ENCODE measurements at places on chromosomes 13 and 19. TPM values are rescaled to one million over a fixed set of nuclear protein-coding genes. Genes with fewer than 3 reads are reported as not detected.

The ZNF836 gene
- 7.2 TPM for polyA plus RNA-seq

The SLITRK6 gene
- polyA plus RNA-seq: not detected

The ZNF823 gene
- 1.7 TPM for polyA plus RNA-seq

The HCST gene
- 2,654 TPM for polyA plus RNA-seq

The TMEM255B gene
- polyA plus RNA-seq: not detected

The USHBP1 gene
- not detected for polyA plus RNA-seq

The PLPPR2 gene
- 2.7 TPM for polyA plus RNA-seq

The CYP4F11 gene
- not detected for polyA plus RNA-seq

The KIRREL2 gene
- 0.19 TPM for polyA plus RNA-seq

The PSG7 gene
- not detected for polyA plus RNA-seq

The TEX29 gene
- polyA plus RNA-seq: 1.4 TPM

The GPR108 gene
- 127 TPM for polyA plus RNA-seq

The STK11 gene
- polyA plus RNA-seq: 11.7 TPM

The MYO16 gene
- polyA plus RNA-seq: not detected

The DNAAF3 gene
- not detected for polyA plus RNA-seq

The LILRB2 gene
- 0.31 TPM for polyA plus RNA-seq

The CACNA1A gene
- not detected for polyA plus RNA-seq

The ZNF473 gene
- 5.2 TPM for polyA plus RNA-seq

The PDX1 gene
- polyA plus RNA-seq: not detected

The SERP2 gene
- 4.3 TPM for polyA plus RNA-seq

The CALR3 gene
- polyA plus RNA-seq: not detected
